Activated T-helper 17 cell treated with anti-CD3 and anti-CD28 coated beads, Interleukin-2, amount 50 U/mL, for 72 hours (primary cell): ENCODE measurements at places on chromosomes 3 and 15.

DNA sequence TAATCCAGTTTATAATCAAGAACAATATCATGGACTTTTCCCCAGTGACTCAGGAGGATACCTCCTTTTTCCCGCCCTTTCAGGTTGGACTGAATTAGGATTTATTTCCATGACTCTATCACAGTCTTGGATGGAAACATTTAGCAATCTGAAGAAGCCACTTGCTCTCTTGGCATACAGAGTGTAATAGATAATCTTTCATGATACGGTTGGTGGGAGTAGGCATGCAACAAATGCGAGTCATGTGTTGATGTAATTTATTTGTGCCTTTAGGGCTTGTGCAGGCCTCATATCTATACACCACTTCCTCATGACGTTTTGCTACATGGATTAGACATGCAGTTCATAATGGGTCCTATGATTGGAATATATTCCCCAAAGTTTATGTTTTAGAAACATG, 54.2 kb upstream of the MCTP2 start:
- peak; percentile 35 for ATAC-seq

GRCh38 chr3:87076946-87077345, 86.0 kb upstream of the VGLL3 start:
- no peak for ATAC-seq

DNA sequence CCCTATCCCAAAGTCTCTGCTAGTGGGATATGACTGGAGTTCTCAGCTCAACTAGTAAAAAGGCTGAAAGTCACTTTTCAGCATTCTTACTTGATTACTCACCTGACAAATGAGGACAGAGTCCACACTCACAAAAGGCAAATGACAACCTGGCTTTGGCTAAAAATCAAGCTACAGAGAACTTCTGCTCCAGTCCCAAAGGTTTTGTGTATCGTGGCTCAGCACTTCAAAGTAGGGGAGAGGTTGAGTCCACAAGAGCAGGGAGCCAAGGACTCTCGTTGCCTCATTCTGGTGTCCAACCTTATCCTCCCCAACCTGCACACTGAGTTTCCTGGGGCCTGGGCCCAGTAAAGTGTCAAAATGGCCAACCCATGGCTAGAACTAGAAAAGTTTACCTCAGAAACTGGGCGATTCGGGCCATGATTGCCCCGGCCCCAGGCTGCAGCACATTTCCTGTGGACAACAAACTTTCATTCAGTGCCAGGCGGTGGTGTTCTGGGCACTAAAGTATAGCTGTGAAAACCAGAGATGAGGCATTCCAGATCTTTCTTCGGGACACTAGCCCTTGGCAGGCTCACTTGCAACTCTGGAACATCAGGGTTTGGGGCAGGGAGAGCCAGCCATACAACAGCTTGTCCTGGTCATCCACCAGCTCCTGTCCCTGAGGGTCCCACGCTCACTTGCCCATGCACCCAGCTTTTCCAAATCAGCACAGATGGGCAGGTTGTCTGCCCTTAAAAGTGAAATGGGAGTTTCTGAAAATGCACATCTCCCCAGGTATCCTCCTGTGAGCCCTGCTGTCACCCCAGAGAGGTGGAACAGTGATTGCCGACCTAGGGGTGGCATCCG, 3.1 kb downstream of the ACAA1 start:
- no peak for ATAC-seq

GRCh38 chr3:186717039-186717457, at the start of gene KNG1:
Gene KNG1, plus strand, starts transcription at chr3:186717359. Its CDS starts 184 bp downstream, at chr3:186717543.
- no peak for ATAC-seq

DNA sequence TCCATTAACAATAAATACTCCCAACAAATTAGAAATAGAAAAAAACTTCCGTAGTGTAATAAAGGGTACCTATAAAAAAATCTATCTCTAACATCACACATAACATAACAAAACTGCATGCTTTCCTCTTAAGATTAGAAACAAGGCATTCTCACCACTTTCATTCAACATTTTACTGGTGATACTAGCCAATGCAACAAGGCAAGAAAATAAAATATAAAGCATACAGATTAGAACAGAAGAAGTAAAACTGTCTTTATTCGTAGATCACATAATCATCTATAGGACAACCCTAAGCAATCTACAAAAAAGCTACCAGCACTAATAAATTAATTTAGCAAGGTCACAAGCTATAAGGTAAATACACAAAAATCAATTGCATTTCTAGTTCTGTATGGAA, 107.1 kb downstream of the PLD1 start:
- ATAC-seq: no peak

DNA sequence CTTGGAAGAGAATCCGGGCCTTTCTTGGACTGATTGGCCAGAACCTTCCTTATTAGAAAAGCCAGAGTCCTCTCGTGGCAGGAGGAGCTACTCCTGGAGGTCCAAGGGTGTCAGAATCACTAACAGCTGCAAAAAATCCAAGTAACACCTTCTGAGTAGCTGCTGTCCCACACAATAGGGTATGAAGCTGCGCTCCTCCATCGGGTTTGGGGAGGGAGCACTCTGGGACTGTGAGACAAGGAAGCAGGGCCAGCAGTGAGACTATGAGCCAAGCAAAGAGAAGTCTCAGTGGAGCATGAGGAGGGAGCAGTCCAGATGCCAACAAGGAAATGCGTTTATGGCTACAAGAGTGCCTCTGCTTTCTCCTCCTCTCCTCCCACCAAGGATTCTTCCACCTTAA, 21.7 kb downstream of the SEMA3G start:
- no peak for ATAC-seq

- ATAC-seq: no peak
These were observed 158.2 kb upstream of the ARHGEF26 start for GRCh38 chr3:153963012-153963411.

- no peak for ATAC-seq
These were observed 335.9 kb upstream of the SLCO3A1 start for GRCh38 chr15:91517491-91518200.

DNA sequence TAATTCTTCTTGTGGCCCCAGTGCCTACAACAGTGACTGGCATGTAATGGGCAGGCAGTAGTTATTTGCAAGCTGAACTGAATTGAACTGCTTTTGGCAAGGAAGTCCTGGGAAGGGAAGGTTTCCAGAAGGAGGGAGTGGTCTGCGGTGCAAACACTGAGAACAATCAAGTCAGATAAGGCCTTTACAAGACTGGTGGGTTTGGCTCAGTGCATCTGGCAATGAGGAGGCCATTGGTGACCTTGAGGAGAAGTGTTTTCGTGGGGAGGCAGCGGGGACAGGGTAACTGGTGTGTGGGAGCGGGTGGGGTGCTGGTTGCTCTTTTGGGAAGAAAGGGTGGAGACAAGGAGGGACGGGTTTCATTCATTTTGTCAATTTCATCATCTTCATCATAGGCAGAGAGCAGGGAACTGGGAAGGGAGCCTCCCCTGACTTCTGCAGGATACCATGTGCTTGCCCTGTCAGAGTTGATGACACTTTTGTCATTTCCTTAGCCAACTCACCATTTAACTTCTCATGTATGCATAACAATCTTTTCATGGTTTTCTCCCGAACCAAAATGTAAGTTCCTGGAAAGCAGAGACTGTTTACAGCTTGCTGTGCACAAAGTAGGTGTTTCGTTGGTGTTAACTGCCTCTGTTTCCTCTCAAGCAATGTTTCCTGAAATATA, 8.4 kb upstream of the EHD4 start:
- peak; percentile 76 for ATAC-seq

DNA sequence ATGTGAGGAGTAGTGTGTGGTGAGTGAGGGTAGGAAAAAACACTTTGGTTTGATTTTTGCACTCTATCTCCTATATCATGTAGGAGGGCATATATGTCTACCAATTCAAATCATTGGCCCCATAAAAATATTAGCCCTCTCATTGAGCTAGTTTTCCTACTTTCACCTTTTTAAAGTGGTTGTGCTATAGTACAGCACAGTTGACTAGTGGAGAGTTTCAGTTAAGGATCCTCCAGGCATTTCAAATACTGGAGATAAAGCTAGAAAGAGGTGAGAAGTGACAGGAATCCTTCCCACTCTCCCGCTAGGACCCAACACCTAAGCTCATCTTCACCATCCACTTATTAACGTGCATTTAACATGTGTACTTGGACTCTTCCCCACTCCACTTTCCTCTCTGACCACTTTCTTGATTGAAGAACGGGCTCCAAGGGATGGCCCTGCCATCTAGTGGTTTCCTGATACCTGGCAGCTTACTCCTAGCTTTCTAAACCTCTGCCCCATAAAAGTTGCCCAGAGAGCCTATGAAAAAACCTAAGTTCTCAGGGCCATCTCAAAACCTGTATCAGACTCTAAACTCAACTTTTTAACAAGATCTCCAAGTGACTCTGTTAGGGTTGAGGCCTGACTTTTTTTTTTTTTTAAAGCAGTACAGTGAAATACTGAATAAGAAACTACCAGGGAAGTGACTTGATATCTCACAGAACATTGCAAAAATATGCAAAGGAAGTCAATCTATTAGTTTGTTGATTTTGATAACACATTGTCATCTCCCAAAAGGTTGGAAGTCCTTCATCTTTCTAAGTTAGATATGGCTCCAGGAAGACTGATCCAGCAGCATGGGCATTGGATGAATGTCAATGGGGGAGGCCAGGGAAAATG, 17.9 kb downstream of the IL12A start:
- peak; percentile 51 for ATAC-seq

- no peak for ATAC-seq
These were observed 291.2 kb downstream of the ZBTB20 start for GRCh38 chr3:114855839-114856238.

GRCh38 chr15:63030101-63030551, 12.4 kb upstream of the TPM1 start:
- no peak for ATAC-seq
